Type B pancreatic cell (in vitro differentiated cells): ENCODE measurements at places on chromosomes 5 and 9. TPM values are rescaled to one million over a fixed set of nuclear protein-coding genes. Genes with fewer than 3 reads are reported as not detected.

GRCh38 chr9:115730845-115731244, 422.7 kb upstream of the PAPPA start:
- no peak for DNase-seq

DNA sequence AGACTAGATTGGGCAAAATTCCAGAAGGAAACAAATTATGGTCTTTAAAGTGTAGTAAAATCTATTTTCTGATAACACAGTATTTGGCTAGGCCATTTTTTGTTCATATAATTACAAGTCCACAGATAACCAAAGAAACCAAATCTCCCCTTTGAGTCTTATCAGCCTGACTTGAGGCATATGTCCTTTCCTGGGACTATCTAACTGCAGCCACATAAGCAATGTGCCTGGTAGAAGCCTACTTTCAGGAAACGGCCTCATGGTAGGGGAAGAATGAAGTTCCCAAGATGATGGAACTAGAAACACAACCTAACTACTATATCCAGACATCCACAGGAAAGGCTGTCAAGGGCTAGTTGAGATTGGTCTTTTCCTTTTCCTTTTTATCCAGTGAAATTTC, 130.0 kb downstream of the PIK3R1 start:
- no peak for DNase-seq

Gene DIPK1B
- 40.8 and 48.7 TPM in 2 replicates for total RNA-seq

GRCh38 chr9:31255211-31255610, 1129.2 kb upstream of the ACO1 start:
- no peak for DNase-seq

Gene CENPK
- 17.6 and 36.9 TPM in 2 replicates for total RNA-seq

DNA sequence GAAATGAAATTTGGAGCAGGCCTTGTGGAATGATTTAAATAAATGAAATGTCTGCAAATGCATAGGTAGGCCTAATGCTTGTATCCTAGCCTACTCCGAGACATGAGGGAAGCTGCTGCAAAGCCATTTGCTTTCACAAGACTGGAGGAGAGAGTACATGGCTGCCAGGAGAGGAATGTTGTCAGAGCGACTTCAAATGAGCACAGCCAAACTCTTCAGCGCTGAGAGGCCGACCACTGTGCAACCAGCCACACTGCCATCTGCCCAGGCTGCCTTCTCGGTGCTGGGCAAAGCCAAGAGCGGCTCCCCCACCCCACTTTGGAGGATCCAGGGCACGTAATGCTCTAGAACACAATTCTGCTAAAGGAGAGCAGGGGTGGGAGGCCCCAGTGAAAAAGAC, 122.6 kb downstream of the RASEF start:
- DNase-seq = no peak

DNA sequence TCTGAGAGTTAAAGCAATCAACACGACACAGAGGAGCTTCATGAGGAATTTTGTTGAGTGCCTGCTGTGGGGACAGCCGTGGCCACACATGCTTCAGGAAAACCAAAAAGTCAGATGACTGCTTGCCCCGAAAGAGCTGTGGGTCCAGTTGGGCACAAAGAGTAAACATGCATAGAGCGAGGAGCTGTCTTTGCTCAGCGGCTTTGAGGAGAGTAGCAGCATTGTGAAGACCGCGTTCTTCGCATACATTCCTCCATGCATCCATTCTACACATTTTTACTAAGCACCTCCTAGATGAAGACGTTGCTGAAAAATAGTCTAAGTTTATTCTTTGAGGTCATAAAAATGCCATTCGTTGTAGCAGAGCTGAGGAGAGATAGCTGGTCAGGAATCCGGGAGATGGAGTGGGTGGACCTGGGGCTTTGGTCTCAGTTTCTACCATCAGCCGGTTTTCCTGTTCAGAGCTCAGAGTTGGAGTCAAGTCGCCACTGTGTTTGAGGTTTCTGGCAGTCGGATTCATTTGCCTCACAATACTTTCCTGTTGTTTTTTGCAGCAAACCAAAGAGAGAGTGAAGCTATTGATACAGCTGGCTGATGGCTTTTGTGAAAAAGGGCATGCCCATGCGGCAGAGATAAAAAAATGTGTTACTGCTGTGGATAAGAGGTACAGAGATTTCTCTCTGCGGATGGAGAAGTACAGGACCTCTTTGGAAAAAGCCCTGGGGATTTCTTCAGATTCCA, 194.5 kb upstream of the OTULINL start:
- no peak for DNase-seq

DNA sequence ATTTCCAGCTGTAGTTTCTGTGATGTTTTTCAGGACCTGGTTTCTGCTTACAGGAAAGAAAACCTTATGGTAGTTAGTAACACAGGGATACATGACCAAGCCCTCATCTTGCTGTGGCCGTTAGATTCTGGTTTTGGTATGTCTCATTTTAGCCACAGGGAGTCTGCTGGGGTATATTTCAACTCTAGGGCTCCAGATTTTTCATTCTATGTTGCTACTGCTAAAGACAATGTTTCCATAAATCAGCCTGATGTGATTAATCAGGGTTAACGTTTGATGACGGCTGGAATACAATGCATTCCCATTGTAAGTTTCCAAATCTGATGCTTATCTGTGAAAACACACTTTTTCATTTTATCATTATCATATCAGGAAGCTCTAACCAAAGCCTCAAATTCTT, 48.2 kb downstream of the P4HA2 start:
- no peak for DNase-seq

DNA sequence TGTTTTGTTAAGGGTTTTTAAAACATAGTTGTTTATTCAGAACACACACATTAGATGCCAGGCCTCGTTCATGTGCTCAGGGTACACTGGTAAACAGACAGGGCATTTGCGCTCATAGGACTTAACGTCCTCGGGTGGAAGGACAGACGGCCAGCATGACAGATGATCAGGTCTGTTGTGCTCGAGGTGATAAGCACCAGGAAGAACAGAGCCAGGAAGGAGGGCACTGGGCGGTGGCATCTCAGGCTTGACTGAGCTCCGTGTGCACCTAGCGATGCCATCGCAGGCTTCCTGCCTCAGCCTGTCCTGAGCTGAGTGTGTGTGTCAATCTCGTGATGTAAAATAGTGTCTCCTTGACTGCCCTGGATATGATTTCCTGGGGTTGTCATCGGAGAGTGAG, 96.5 kb downstream of the EHMT1 start:
- DNase-seq = no peak

- no peak for DNase-seq
Observed at GRCh38 chr9:107288701-107289100, 5.6 kb downstream of the RAD23B start.

Gene CTXN3
- 0.29 TPM in 1 of 2 replicates, not detected in the other for total RNA-seq
